ENCODE measurements at places on chromosomes 1 and 21.

- DNase-seq = no peak
Measured at GRCh38 chr1:89070509-89070908, 5.5 kb upstream of the GBP1 start.

DNA sequence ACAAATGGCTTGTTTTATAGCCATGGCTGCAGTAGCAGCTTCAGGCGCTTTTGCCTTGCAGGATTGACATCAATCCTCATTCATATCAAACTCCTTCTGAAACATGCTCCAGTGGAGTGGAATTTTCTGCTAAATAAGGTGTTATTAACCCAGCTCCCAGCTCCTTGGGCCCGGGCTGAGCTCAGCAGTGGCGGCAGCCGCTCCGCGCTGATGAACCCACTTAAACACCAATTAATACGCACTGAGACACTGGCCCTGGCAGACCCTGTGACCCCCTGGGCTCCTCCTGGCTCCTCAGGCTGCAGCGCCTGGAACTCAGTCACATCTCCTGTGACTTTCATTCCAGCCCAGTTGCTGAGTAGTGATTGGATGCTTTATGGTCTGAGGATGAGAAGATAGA lies 137.4 kb upstream of the GRIK3 start:
- no peak for DNase-seq

- DNase-seq = no peak
Measured at GRCh38 chr21:25328736-25329135, 278.5 kb downstream of the MRPL39 start.

- DNase-seq = no peak
Measured at GRCh38 chr1:226736908-226737818, 1.9 kb downstream of the ITPKB start.

GRCh38 chr1:95323123-95323522 lies 89.1 kb downstream of the RWDD3 start:
- peak; percentile 26 for DNase-seq

GRCh38 chr1:62037274-62037673 lies 157.4 kb upstream of the L1TD1 start:
- DNase-seq = no peak

Data from Calu3 (cell line).